CD4-positive, CD25-positive, alpha-beta regulatory T cell (primary cell): ENCODE measurements at places on chromosomes 1 and 21.

DNA sequence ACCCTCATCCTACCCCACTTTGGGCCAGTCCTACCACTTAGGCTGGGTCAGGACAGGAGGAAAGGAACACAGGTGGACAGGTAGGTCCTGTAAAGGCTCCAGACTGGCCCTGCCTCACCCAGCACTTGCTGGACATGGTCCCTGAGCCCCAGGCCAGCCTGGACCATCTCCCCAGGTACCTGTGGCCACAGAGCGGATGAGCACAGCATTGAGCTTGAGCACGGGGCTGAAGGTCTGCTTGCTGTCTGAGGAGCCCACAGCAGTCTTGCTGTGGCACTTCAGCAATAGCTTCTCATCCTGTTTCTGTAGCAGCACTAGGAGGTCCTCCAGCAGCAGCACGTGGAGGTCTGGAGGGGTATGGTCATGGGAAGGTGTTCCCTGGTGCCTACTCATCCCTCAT, 23.3 kb downstream of the LRRC71 start:
- DNase-seq, result no peak

DNA sequence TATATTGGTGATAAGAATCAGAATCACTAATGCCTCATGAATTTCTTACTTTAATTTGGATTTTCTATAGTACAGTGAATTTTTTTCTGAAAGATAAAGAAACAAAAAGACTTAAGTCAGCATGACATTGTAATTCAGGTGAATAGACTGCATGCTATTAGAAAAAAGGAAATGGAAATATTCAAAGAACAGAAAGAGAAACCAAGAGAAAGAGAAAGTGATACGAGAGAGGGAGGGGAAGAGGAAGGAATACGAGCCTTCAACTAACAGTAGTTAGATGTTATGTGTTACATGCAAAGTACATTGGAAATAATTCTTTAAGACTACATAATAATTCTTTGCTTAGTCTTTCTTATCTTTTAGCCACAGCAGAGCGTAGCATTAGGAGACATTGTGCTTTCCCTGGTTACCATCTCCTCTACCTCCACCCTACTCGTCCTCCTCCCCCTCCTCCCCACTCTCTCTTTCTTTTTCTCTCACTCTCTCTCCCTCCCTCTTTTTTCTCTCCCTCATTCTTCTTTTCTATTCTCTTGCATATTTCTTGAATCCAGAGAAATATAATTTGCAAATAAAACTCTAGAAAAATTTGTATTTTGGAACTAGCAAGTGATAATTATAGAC, 46.4 kb upstream of the ADGRL4 start:
- DNase-seq, result peak; percentile 21

- no peak for DNase-seq
Measured at GRCh38 chr21:39208624-39209333, 25.5 kb upstream of the PSMG1 start.

DNA sequence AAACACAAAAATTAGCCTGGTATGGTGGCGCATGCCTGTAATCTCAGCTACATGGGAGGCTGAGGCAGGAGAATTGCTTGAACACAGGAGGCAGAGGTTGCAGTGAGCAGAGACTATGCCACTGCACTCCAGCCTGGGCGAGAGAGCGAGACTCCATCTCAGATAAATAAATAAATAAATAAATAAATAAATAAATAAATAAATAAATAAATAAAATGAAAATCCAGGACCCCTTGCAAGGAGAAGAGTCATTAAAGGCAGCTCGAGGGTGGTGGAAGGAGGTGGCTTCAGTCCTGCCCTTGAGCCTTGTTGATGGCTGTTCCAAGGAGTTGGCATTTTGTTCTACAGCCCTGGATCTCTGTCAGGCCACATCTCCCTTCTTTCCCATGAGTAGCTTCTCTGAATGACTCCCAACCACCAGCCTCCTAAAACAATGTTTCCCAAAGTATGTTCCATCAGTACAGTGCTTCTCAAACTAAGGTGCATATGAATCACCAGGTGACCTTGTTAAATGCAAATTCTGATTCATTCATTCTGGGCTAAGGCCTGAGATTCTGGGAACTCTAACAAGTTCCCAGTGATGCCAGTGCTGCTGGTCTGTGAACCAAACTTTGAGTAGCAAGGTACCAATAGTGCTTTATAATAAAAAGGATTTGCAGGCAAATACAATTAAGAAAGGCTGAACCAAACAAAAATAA, 99.0 kb downstream of the KCNN3 start:
- no peak for DNase-seq

- no peak for DNase-seq
Measured at GRCh38 chr1:246176126-246177024, 330.7 kb downstream of the SMYD3 start.

DNA sequence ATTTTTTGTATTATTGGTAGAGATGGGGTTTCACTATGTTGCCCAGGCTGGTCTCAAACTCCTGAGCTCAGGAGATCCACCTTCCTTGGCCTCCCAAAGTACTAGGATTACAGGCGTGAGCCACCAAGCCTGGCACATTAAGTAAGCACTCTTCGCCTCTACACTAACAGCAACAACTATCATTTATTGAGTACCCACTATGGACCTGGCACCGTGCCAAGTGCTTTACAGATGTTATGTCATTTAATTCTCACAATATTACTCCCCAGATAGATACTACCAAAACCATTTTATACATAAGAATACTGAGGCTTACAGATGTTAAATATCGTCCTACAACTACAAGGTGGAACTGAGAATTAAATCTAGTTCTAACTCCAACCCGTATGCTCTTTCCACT, 50.1 kb downstream of the TUT4 start:
- no peak for DNase-seq

DNA sequence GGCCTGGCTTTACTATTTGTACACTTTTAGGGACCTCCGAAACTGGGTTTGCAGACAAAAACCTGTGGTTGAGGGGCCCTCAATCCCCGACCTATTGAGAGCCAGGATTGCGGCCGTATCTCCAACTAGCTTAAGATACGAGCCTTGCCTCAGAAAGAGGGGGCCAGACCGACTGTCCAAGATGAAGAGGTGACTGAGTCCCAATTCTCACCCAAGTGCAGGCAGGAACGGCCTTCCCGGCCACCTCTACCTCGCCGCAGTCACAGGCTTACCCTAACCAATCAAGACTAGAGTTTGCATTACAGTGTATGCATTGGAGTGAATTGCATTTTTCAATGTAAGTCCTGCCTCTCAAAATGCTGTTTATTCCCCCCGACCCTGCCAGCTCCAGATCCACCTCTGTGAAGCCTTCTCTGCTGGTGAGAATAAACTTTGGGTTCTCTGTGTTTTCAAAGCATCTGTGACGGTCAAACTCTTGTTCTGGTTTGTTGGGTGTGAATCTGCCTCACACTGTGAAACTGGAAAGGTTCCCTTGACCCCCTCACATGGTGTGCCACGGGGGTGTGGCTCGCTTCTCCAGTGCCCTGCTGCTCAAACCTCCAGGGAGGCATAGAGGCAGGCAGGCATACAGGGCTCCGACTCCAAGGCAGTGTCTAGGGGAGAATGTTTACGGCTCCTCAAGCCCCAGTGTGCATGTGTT, 62.2 kb upstream of the WLS start:
- DNase-seq, result no peak

DNA sequence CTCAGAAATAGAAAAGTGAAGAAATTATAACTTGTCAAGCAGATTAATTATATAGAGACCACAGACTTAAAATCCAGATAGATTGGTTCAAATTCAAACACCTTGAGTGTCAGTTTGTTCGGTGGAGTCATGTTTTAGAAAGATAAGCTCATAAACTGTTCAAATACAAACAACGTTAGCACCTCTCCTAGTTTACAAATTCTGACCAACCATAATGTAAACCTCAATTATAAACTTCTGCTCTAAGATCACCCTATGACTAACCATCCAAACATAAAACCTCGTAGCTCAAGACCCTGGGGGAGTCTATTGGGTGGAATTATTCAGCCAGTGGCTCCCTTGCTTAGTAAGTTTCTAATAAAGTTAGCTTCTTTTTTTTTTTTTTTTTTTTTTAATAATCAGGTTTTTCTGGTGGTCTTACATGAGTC, 12.4 kb downstream of the CBR1 start:
- DNase-seq, result no peak

DNA sequence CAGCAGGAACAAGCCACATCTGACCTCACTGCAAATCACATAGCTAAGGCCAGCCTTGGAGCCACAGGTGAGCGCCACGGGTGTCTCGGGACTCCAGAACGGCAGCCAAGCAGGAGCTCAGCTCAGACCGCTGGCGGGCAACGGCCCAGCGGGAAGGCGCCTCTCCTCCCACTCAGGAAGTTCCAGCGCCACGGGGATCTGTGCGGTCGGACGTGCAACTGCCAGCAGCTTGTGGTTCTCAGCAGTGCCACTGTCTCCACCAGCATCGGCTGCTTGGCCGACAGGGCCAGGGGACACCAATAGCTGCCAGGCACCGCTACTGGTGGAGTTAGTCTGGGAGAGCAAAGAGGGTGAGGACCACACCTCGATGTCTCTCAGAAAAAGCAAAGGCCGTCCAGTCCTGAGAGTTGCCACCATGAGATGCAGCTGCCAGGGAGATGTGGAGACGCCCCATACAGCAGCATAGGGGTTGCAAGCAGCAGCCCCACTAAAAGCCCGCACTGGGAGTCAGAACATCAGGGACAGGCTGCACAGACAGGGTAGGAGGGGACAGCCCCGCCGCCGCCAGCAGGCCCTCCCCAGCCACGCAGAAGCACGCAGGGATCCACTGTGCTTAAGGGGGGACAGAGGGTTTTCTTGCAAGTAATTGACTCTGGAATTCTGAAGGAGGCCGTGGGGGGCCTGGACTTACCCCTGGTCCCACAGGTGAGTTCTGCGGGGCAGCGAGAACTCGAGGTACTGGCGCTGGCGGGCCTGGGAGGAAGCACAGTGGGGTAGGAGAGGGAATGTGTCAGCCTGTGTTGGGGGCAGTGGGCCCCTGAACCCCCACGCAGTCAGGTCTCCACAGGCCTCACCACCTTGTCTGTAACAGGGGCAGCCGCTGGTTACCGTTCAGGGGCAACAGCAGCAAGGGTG, 83.5 kb downstream of the NPHP4 start:
- no peak for DNase-seq

DNA sequence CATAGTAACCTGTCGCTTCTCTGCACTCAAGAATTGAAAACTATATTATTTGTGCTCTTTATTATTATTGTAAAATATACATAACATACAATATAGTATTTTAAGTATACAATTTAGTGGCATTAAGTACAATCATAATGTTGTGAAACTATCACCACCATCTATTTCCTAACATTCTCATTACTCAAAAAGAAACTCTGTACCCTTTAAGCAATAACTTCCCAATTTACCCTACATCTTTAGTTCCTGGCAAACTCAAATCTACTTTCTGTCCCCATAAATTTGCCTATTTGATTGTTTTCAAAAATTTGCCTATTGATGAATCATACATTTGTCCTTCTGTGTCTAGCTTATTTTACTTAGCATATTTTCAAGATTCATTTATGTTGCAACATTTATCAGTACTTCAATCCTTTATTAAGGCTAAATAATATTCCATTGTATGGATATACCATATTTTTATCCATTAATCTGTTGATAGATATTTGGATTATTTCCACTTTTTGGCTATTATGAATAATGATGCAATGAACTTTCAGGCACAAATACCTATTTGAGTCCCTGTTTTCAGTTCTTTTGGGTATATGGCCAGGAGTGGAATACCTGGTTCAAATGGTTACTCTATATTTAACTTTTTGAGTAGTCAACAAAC, 99.6 kb upstream of the DMRTA2 start:
- no peak for DNase-seq

DNA sequence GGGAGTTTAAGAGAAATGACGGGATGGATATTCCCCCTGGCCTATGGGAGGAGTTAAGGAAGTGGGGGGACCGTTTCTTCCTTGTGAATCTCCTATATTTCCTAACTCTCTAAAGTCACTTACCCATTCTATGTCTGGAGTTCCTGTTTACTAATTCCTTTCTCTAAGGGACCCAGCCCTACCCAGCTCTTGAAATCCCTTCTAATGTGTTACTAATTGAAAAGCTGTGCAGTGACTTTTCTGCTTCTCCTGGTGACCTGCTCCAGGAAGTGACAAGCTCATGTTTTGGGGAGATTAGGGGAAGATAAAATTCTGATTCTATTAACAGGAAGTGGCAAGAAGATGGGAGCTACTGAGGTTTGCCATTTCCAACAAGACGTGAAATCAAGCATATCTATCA, 4.0 kb upstream of the SAMSN1 start:
- DNase-seq, result no peak

GRCh38 chr1:192631749-192632148, 4.2 kb upstream of the RGS13 start:
- no peak for DNase-seq
